ENCODE measurements at places on chromosomes 2 and 18.

DNA sequence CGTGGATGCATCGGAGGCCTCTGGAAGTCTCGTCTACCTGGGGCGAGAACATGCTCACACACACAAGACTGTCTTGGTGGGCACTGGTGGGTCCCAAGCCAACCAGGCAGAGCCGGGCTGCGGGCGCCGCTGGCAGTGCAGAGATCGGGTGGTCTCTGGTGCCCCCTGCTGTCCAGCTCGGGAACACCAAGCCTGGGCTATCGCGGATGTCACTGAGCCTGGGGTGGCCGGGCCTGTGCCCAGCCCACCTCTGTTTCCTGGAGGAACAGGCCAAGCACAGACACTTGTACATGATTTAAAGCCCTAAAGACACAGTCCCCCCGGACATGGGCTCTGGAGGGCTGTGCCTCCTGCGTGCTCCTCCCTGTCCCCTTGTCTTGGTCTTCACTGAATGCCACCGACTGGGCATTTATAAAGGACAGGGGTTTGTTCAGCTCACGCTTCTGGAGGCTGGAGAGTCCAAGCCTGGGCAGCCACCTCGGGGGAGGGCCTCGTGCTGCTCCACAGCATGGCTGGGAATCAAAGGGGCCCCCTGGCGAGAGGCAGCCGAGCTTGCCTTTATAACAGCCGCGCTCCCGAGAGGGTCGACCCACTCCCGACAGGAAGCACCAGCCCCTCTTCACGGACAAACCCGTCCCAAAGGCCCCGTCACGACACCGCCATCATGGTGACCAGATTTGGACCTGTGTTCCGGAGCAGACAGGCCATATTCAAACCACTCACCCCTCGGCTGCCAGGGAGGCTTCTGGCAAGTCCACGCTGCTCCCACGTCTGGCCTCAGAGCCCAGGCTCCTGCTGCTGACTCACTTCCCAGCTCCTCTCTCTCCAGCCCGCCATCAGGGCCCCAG lies 3.6 kb upstream of the OTOS start:
- peak; percentile 83 for DNase-seq

DNA sequence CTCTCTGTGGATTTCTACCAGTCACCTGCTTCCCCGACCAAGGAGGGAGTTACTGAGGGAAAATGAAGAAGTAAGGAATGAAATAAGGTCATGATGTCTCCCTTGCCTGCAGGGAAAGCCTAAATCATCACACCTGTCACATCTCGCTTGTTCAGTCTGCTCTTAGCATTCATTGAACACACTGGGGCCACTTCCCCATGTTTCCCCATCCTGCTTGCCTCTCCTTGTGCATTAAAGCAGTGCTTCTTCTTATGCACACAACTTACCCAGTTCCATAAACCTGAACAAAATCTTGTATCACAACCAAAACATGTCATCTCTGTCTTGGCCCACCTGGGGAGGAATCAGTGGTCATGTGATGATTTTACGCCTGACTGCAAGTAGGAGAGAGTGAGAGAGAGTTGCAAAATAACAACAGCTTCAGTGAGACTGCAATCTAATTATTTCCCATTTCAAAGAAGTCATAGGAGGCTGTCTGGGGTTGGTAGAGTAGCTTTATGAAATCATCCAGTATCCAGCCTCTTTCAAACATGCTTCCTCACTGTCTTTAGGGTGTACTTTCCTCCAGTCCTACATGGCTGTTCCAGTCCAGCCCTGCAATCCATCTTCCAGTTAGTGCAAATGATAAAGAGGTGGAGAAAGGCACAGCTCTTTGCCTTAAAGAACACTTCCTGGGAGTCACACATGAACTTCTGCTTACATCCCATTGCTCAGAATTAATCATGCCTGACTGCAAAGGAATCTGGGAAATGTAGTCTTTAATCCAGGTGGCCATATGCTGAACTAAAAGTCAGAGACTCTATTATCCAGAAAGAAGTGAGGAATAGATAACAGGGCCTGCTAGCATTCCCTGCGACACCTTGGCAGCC lies 220.1 kb downstream of the HAUS1 start:
- no peak for DNase-seq

GRCh38 chr18:24212939-24213338 lies 74.1 kb downstream of the CABYR start:
- no peak for DNase-seq

DNA sequence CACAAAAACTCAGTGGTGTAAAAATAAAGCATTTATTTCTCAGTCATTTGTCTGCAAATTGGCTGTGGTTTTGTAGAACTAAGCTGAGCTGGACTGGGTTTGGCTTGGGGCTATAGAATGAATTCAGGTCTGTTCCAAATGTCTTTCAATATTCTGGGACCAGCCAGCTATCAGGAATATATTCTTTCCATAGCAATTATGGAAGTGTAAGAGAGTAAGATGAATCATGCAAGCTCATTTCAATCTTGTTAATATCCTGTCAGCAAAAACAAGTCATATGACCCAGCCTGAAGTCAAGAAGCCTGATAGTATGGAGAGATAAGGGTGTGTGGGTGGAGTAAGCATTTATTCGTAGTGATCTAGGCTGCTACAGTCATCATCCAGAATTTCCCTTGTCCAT lies 481.0 kb upstream of the CDH2 start:
- no peak for DNase-seq

DNA sequence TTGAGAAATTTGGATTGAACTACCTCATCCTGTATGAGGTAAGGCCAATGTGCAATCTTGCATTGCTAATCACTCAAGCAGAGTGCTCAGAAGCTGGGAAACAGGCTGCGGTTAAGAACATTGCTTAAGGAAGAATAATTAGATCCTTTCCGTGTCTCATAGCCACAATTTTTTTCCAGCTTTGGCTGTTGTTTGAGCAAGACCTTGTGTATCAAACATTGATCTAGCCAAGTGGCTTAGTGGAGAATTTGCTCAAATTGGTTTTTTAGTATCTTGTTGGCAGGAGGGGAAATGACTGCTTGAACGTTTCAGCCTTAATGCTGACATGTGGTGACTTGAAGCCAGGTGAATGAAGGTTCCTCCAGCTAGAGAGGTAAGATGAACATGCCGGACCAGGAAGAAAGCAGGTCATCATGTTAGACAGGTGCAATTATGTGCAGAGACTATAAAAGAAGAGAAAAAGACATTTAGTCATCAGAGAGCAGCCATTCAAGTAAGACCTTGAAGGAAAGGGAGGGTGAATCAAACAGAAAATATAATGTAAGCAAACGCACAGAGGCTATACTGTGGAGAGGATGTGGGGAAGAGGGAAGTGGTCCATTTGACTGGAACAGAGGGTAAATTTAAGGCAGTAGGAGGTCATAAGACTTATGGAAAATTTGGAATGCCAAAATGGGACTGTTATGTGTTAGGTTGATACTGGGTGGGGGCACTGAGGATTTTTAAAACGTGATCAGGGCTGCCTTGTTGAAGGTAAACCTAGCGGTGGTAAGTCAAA lies 98.9 kb upstream of the CYP1B1 start:
- no peak for DNase-seq

DNA sequence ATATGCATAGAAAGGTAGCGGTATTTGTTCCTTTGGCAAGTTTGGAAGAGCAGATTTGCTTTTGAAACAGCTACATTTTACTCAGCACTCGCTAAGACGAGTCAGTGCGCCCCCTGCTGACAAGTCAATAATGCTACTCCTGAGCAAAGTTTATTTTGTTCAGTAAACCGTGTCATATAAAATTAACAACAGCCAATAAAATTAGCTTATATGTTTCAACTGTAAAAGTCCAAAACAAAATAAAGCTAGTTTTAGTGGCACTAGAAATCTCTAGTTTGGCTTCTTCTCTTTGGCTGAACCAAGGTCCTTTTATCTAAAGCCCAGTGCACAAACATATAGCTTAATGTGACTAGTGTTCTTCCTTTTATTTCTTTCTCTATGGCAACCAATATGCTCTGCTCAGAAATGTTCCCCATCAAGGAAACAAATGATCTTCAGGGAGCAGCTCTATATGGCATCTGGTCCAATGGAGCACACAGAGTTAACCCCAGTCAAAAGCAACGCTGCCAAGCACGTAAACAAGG lies 4.2 kb upstream of the POU3F3 start:
- no peak for DNase-seq

Data from effector memory CD8-positive, alpha-beta T cell (primary cell).